GM12891 (cell line): ENCODE measurements at places on chromosomes 4 and X.

DNA sequence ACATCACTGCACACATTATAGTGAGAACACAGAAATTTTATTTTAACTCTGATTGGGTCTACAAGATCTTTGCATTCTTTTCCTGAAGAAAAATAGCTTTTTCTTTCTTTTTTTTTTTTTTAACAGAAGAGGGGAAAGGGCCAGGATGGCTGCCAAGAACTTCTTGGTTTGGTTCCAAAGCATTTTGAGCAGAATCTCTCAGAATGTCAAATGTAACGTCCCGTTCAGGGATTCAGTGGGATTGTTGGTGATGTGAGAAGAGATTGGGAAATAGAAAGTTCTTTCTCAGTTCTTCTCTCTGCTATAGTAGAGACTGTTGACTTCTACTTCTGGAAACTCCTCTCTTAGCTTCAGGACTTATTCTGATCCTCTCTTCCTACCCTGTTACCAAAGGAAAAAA is 70.9 kb upstream of the CBR4 start:
- no peak for DNase-seq

GRCh38 chr4:5712517-5712916 is 1.5 kb downstream of the EVC start:
- DNase-seq, result no peak

- DNase-seq, result no peak
These were observed 1.1 kb downstream of the SLC9B2 start for GRCh38 chr4:103075435-103075893.

DNA sequence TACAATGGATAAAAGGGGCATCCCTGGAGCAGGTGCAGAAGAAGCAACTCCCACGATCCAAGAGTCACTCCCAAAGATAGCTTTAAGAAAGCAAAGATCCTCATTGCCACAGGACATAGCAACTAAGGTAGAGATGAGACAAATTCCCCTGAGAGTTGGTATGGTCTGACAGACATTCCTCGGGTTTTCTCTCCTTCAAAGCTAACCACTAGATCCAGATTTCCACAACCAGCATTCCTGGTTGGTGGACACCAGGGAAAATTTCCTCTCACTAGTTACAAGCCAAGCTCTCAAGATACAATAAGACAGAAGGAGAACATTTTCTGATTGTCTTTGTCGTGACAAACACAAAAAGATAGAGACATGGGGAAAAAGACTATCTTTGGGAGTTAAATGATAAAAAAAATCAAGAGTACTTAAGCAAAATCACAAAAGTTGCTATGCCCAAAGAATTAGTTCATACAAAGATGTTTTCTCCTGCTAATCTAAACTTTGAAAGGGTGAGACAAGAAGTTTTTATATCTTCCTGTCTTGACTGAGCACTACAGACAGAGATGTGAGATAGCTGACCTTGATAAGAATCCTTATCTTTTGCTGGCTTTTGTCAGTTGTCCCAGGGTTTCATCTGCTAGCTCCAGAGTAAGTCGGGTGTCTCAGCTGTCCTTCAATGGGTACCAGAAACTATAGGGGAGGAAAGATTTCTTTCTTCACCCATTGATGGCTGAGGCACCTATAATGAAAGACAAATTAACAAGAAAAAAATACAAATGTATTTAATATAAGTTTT is 200.5 kb downstream of the CENPC start:
- DNase-seq, result no peak

DNA sequence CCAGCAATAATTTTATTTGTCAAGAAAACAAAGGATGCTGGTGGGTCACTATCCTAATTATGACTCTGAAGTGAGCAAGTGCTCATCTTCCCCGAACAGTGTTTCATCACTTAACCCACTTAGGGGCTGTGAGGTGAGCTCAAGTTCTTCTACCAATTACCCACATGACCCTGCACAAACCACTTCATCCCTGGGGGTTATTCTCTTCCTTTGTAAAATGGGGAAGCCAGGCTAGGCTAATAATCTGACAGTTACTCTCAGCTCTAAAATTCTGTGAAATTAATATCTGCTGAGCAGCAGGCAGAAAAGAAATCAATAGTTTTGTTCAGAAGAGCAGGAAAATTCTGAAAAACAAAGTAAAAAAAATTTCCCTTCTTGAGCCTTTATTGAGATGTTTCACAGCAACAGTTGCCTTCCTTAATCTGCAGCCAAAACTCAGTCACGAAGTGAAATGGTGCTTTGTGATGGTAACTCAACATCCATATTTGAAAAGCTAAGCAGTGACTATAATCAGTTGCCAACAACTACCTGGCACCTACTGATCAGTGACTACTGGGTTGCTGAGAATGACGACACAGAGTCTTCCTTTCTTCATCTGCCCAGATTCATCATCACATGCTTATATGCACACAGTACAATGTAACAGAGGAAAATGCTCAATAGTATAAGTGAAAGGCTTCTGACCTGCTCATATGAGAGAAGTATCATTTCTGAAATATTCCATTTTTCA is 24.1 kb downstream of the ATP8A1 start:
- no peak for DNase-seq

- DNase-seq, result no peak
These were observed 30.1 kb upstream of the HGFAC start for GRCh38 chr4:3411676-3412075.
